ENCODE measurements at places on chromosomes 7 and 10.
A peak's percentile ranks its signal among the peaks of the same experiment; 100 is the strongest.

GRCh38 chr10:77746047-77746707 lies 108.6 kb upstream of the KCNMA1 start:
- DNase-seq, result peak; percentile 61

DNA sequence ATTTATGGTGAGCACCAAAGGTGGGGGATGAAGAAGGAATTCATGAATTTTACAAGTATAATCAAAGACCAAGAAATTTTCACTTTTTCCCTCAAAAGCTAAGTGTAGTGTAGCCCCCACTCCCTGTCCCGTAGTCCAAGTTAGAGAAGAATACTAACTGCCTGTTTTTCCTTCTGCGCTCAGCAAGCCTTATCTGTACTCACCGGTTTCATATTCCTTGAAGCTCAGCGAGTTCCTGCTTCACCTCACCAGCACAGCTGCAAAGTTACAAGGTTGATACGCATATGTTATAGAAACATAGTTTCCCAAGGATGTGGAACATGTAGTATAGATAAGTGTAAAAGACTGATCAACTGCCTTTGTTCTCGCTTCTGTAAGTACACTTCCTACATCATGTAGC lies 16.0 kb upstream of the ZNF33B start:
- DNase-seq, result no peak

DNA sequence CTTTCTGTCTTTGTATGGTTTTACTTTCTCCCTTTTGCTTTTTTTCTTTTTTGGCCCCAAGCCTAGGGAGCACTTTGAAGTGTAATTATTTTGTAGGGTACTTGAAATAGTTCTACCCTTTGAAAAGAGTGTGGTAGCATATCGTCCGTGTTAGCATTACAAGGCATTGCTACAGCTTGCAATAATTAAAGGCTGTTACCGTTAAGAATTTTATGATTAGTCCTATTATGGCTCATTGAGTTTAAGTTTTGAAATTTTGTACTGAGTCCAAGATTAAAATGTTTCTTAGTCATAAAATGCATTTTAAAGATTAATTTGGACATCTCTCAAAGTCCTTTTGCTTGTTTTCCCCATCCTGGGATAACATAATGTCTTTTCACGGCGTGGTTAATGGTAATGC lies 490.0 kb upstream of the LRRN3 start:
- DNase-seq, result no peak

DNA sequence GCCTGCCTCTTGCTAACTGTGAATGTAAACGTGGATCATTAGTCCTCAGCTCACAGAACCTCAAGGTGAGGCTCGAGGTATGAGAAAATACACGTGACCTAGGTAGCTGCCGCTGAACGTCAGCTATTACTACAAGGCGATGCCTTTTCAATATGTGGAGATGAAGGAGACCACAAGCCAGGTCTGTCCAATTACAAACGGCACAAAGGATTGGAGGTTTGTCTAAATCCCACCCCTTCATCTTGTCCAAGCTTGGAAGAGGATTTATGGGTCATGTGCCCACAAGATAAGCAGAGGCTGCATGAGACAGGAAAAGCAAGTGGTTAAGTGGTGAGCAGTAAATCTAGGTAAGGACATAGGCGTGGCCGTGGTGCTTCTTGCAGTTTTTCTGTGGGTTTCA lies 3.4 kb downstream of the H2BK1 start:
- no peak for DNase-seq

GRCh38 chr7:107559864-107560263 lies 3.9 kb downstream of the COG5 start:
- peak; percentile 71 for DNase-seq

- DNase-seq, result no peak
Measured at GRCh38 chr7:31261341-31261740, 79.2 kb downstream of the NEUROD6 start.

GRCh38 chr10:33734393-33735155 lies 400.1 kb upstream of the NRP1 start:
- DNase-seq, result peak; percentile 42

Measured in fibroblast of skin of right biceps (primary cell).